Muscle of leg (tissue), 16 donors: ENCODE measurements at places on chromosomes 16 and 17. TPM values are rescaled to one million over a fixed set of nuclear protein-coding genes. Genes with fewer than 3 reads are reported as not detected.

The PIPOX gene
- 1.6 TPM for total RNA-seq

- peaks cover 2% of the 10 kb centered on the region for H3K27me3 ChIP-seq
- H3K27ac ChIP-seq = no peak overlapping the region
- no peak for DNase-seq
- H3K36me3 ChIP-seq = no peaks in the 10 kb centered on the region
- peaks cover 20% of the 10 kb centered on the region for H3K4me1 ChIP-seq
These were observed 76.9 kb upstream of the GNG13 start for GRCh38 chr16:877242-878071.

- H3K4me3 ChIP-seq = no peak overlapping the region
- no peak for DNase-seq
- peaks cover 18% of the 10 kb centered on the region for H3K27me3 ChIP-seq
These were observed 7.9 kb downstream of the P2RX5 start for GRCh38 chr17:3688027-3688553.

The G6PC3 gene
- total RNA-seq = 16.1 TPM

The ZPBP2 gene
- total RNA-seq = not detected

DNA sequence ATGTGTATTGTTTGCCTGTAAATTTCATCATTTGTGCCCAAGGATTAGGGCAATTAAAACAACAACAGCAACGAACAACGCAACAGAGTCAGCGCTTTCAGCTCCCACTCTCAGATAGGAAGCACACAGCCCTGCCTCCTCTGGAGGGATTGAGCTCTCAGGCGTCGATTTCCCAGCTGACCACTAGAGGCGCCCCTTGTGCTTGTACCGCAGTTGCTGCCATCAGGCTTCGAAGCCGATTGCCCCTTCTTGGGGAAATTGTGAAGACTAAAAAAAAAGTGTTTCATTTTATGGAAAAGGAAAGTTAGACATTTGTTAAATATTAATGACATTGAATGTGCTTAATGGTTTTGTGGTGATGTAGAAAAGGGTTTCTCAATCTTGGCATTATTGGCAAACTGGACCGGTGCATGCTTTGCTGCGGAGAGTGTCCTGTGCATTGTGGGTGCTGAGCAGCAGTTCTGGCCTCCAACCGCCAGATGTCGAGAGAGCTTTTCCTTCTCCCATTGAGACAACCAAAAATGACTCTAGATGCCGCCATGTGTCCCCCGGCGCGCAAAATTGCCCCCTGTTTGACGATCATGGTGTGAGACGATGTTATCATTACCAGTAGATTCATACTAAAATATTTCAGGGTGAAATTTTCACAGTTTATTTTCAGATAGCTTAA lies 650.4 kb upstream of the RBFOX1 start:
- no peak overlapping the region for H3K27ac ChIP-seq
- no peaks in the 10 kb centered on the region for H3K4me1 ChIP-seq
- no peak overlapping the region for H3K4me3 ChIP-seq
- H3K27me3 ChIP-seq = peaks cover 4% of the 10 kb centered on the region

The KRT33B gene
- total RNA-seq = 0.09 TPM

GRCh38 chr16:27461483-27462171 lies 59.7 kb downstream of the IL21R start:
- peak; percentile 77 for DNase-seq
- no peak overlapping the region for H3K4me3 ChIP-seq
- H3K27me3 ChIP-seq = no peaks in the 10 kb centered on the region
- peaks cover 71% of the 10 kb centered on the region for H3K36me3 ChIP-seq
- H3K27ac ChIP-seq = peak overlapping the region; percentile 13
- peaks cover 47% of the 10 kb centered on the region for H3K4me1 ChIP-seq

The HBA2 gene
- total RNA-seq = 926 TPM

The SPDYE4 gene
- total RNA-seq = not detected

The ADAD2 gene
- 0.40 TPM for total RNA-seq

DNA sequence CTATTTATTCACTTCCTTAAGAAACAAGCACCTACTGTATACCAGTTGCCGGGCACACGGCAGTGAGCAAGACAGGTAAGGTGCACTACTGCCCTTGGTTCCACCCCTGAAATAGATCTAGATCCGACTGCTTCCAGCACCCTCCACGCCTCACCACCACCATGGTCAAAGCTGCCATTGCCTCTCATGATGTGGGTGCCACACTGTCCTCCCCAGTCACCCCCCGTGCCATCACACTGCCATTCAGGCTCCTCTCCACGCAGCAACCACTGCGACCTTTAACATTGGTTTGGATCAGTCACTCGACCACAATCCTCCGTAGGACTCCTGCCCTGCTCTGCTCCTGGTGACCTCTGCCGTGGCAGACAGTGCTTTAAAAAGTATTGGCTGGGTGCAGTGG lies 226.8 kb downstream of the CPPED1 start:
- H3K4me3 ChIP-seq = no peak overlapping the region
- no peak overlapping the region for H3K27ac ChIP-seq
- DNase-seq = no peak
- H3K4me1 ChIP-seq = no peaks in the 10 kb centered on the region

DNA sequence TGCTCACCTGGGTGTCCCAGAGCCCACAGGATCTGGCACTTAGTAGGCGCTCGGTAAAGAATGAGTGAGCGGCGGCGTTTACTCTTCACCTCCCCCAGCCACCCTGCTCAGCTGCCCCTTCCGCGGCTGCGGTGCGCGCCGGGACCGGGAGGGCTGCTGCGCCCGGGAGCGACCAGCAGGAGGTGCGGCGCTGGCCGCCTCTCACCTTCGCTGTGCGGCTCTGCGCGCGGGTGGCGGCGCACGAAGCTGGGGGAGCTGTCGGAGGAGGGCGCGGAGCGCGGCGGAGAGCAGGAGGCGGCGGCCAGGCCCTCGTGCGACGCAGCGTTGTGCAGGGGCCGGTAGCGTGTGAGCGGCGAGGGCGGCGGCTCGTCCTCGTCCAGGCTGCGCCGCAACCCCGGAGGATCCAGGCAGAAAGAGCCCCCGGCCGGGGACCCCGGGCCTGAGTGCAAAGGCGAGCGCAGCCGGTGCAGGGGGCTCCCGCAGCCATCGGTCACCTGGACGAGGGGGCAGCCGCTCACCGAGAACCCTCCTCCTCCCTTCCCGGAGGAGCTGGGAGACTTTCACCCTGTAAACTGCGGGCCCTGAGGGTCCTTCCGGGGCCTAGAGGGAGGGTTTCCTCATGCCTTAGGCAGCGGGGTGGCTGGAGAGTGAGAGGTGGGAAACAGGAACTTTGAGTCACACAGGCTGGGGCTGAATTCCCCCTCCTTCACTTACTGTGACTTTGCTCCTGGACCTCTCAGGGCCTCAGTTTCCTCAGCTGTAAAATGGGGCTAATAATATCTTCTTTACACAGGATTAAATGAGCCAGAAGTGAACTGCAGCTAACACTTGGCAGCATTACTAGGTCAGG lies 12.5 kb downstream of the SAMD14 start:
- H3K27ac ChIP-seq = no peak overlapping the region
- peak; percentile 78 for DNase-seq
- peaks cover 17% of the 10 kb centered on the region for H3K4me1 ChIP-seq
- no peaks in the 10 kb centered on the region for H3K36me3 ChIP-seq

- no peak overlapping the region for H3K4me3 ChIP-seq
- H3K27ac ChIP-seq = peak overlapping the region; percentile 25
- peak; percentile 63 for DNase-seq
- peaks cover 33% of the 10 kb centered on the region for H3K4me1 ChIP-seq
These were observed 27.1 kb downstream of the CDH13 start for GRCh38 chr16:82653550-82654511.

GRCh38 chr17:42153919-42154742 lies 658 bp downstream of the RAB5C start:
- peak overlapping the region; percentile 36 for H3K27ac ChIP-seq
- H3K4me1 ChIP-seq = peaks cover 17% of the 10 kb centered on the region
- H3K36me3 ChIP-seq = peaks cover 27% of the 10 kb centered on the region
- H3K27me3 ChIP-seq = no peaks in the 10 kb centered on the region
- peak overlapping the region; percentile 97 for H3K4me3 ChIP-seq

The CPPED1 gene
- total RNA-seq = 4.3 TPM

The PYY gene
- total RNA-seq = not detected

DNA sequence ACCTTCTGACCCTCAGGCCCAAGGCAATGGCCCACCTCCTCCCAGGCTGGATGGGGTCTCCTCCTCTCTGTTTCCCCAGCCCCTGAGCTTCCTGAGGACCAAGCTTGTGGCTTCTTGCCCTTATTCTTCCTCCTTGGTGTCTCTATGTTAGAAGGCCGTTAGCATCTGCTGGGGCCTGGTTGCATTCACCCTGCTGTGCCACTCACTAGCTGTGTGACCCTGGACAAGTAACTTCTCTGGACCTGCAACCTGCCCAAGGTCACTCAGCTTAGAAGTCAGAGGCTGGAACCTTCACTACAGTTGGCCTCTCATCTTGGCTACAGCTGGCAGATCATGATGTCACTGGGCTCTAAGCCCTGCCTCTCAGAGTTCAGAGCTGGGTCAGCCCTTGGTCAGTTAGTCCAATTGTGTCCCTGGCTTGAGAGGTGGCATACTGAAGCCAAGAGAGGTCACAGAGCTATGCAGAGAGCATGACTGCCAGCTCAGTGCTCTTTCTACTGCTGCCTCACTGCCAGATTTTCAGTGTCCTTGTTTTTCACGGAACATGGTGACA lies 3.0 kb downstream of the MT2A start:
- H3K27ac ChIP-seq = peak overlapping the region; percentile 87
- peaks cover 2% of the 10 kb centered on the region for H3K27me3 ChIP-seq
- H3K36me3 ChIP-seq = no peaks in the 10 kb centered on the region
- H3K4me3 ChIP-seq = no peak overlapping the region

GRCh38 chr17:48952904-48953303 lies 8.3 kb upstream of the SNF8 start:
- no peak overlapping the region for H3K27ac ChIP-seq
- no peak overlapping the region for H3K4me3 ChIP-seq
- peaks cover 6% of the 10 kb centered on the region for H3K27me3 ChIP-seq
- no peaks in the 10 kb centered on the region for H3K4me1 ChIP-seq

GRCh38 chr16:71552698-71553503 lies 24.0 kb downstream of the TAT start:
- no peak overlapping the region for H3K4me3 ChIP-seq
- H3K27me3 ChIP-seq = no peaks in the 10 kb centered on the region
- no peak for DNase-seq

DNA sequence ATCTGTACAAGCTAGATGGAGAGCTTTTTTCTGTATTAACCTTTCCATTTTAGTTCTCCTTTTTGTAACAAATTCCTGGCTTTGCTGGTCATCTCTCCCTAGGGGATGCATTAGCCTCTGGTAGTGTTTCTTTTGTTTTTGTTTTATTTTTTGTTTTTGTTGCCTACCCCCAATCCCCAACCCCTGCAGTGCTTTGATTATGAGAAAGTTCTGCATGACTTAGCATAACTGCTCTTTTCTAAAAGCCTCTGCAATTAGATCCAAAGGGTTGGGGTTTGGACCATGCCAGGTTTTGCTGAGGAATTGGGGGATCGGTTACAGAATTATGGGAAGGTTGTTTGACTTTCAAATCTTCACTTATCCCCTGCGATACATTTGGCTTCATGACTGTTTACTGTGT lies 98.2 kb downstream of the ADAMTS18 start:
- no peaks in the 10 kb centered on the region for H3K27me3 ChIP-seq
- no peak overlapping the region for H3K4me3 ChIP-seq
- DNase-seq = no peak
- no peak overlapping the region for H3K27ac ChIP-seq
- no peaks in the 10 kb centered on the region for H3K4me1 ChIP-seq

DNA sequence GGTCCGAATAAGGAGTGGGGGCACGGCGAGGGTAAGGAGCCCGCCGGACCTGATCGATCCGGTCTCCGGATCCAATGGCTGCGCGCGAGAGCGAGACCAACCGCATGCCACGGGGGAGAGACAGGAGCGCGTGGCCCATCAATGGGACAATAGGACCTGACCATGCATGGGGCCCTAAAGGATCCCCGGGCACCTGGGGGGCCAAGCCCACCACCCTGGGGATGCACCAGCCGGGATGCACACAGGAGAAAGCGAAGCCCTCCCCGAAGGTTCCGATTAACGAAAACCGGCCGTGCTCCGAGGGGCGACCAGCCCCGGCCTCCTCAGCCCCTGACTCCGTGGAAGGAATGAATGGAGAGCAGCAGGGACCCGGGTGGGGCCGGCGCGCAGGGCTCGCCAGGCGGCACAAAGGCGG lies 525 bp downstream of the JPT1 start:
- peaks cover 26% of the 10 kb centered on the region for H3K4me1 ChIP-seq
- H3K27ac ChIP-seq = peak overlapping the region; percentile 67
- H3K4me3 ChIP-seq = peak overlapping the region; percentile 94
- H3K27me3 ChIP-seq = no peaks in the 10 kb centered on the region

DNA sequence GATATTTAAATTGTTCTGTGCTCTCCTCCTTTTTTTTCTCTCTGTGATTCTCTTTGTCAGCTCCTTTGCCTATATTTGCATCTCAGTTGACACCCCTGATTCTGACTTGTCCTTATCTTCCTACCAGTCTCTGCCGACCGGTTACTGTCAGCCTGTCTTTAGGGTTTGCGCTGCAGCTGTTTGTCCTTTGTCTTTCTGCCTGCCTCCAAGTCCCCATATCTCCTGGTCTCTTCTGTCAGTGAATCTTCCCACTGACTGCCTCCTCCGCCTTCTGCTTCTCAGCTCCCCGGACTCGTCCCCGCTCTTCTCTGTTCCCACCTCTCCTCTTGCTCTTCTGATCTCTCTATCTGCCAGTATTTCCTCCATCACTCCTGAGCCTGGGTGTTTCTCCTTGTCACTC lies 5.2 kb downstream of the TLCD2 start:
- H3K4me1 ChIP-seq = peaks cover 9% of the 10 kb centered on the region
- peaks cover 3% of the 10 kb centered on the region for H3K36me3 ChIP-seq
- no peak overlapping the region for H3K4me3 ChIP-seq

DNA sequence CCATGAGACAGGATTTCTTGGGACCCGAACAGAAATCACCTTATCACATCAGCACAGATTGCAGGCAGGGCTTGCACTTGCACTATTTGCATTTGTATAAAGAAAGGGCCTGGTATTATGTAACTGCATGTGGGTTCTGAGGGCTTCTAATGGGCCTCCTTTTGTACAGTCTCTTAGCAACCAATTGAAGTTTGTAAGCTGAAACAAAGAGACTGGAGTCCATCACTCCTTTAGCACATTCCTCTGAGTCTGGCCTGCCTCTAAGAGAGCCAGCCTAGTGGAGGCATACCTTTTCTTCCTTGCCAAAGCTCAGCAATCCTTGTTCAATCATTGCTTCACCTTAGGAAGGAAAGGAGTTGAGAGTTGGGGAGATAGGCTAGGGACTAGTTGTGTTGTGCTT lies 387.1 kb downstream of the XYLT1 start:
- H3K27ac ChIP-seq = no peak overlapping the region
- H3K4me3 ChIP-seq = no peak overlapping the region
- DNase-seq = no peak
- H3K4me1 ChIP-seq = no peaks in the 10 kb centered on the region
- H3K27me3 ChIP-seq = no peaks in the 10 kb centered on the region
- no peaks in the 10 kb centered on the region for H3K36me3 ChIP-seq
